ENCODE measurements at places on chromosomes 13 and 19.

DNA sequence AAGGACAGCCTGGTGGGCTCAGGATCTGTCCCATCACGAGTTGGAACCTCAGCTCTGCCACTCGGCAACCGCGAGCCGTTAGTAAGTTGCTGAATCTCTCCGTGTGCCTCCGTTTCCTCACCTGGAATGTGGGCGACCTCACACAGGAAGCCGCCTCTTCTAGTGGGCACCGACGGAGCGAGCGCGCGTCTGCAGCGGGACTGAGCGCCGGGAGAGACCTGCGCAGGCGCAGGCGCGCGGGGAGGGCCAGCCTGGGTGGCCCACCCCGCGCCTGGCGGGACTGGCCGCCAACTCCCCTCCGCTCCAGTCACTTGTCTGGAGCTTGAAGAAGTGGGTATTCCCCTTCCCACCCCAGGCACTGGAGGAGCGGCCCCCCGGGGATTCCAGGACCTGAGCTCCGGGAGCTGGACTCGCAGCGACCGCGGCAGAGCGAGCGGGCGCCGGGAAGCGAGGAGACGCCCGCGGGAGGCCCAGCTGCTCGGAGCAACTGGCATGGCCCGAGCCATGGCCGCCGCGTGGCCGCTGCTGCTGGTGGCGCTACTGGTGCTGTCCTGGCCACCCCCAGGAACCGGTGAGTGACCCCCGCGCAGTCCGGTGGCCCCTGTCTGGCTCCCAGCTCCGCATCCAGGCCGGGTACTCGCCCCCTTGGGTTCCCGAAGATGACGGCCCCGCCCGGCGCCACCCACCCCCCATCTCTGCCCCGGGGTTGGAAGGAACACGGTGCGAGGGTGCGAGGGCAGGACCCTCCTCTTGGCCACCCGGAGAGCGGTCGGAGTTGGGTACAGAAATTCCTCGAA lies at the start of gene PVR:
Gene PVR (plus strand): TSS at position 306 of the 797 bp plus-strand sequence. CDS start 187 bp downstream, at position 493.
- peak; percentile 92 for DNase-seq

DNA sequence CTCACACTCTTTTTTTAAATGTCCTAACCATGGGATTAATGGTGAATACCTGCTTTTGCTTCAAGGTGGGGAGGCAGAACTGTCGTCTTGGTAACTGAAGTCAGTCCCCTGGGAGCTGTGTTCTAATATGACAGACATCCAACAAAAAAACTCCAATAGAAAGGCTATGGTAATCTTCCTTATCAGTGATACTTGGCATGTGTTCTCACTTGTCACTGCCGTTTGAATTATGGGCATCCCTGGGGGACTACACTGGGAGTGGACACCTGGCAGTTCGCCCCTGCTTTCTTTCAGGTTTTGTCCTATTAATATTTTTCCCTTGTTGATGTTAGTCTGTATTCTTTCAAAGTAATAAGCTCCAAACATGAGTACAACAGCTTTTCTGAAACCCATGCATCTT lies 252.6 kb downstream of the SLITRK5 start:
- DNase-seq, result no peak

DNA sequence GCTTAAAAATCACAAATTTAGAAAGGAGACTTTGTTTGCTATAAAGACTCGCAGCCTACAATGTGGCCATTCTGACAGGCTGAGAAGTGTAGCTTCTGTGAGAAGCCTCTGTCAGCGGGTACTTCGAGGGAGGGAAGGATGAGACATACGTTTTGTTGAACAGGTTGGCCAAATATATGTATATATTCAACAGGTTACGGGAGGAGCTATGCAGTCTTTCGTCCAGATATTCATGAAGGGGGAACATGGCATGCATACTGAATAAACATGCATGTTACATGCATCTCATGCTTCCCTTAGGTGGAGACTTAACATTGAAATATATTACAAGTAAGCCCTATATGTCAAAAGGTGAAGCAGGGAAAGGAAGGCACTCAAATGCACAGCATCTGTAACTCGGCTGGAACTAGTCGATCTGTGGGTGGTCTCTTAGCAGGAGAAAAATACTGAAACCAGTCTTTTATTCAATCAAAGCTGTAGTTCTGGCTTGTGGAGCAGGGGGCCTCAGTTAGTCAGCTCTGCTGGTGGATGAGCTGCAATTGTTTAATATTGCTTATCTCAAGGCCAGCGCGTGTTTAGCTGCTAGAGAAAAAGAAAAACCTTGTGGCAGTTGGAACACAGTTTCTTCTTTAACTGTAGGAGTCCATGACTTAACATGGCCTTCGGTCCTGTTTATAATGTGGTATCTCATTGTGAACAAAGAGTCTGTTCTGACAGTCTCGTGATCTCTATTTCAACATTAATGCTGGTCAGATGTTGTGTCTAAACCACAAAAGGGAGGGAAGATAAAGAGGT lies 94.3 kb downstream of the FAM216B start:
- DNase-seq, result no peak

DNA sequence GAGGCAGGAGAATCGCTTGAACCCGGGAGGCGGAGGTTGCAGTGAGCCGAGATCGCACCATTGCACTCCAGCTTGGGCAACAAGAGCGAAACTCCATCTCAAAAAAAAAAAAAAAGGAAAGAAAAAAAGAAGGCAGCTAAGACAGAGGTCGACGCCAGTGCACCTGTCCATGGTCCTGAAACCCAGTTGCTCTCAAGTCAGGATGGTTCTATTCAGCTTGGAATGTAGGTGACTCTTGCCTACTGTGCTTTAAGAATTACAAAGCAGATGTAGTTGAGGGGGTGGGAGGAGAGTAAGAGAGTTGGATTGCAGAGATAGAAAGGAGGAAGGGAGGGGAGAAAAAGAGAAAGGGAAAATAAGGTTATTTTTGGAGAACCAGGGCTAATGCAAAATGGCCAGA lies 18.7 kb downstream of the CACNG7 start:
- peak; percentile 79 for DNase-seq

DNA sequence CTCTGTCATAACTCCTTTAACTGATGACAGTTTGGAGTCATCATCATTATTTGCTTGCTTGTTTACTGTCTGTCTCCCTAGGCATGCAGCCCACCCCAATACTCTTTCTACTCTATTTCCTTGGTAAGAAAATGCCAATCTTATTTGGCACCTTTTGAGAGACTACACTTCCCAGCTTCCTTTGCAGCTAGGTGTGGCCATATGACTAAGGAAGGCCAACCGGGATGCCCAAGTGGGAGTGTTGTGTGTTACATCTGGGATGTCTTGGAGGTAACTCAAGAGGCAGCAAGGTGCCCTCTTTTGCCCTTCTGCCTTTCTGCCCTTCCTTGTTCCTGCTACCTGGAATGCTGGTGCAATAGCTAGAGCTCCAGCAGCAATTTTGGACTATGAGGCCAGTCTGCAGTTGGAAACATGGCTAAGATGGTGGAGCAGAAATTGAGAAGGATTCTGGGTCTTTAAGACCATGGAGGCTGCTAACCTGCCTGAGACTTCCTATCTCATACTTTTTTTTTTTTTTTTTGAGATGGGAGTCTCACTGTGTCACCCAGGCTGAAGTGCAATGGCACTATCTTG lies 27.5 kb downstream of the C19orf81 start:
- no peak for DNase-seq

- no peak for DNase-seq
These were observed 8.6 kb downstream of the LYL1 start for GRCh38 chr19:13094106-13094504.

DNA sequence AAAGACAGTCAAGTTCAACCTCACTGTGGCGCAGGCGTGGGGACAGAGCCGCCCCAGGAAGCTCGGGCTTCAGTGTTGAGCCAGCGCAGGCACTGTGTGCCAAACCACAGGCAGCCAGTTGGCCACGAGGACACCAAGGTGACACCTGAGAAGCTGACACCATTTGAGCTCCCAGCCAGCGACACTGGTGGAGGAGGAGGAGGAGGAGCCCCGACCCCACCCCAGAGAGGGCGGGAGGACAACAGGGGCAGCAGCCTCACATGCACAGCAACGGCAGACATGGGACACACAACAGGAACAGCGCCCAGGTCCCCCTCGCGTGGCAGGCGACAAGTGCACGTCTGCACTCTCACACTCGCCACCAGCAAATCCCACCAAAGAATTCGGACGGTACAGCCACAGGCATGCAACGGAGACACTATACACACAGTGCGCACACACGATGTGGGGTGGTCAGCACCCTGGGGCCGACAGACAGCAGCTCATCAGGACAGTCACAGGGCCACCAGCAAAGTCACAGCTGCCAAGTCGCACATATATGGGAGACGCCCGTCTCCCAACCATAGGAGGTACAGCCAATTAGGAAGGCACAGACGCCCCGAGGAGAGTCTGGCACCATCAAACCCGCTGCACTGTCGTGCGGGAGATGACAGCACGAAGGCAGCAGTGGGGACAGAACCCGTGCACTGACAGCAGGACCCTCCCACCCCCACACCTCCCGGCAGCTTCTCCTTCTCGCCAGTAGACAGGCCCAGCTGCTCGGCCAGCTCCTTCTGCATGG lies 3.4 kb downstream of the EIF3G start:
- DNase-seq, result no peak

DNA sequence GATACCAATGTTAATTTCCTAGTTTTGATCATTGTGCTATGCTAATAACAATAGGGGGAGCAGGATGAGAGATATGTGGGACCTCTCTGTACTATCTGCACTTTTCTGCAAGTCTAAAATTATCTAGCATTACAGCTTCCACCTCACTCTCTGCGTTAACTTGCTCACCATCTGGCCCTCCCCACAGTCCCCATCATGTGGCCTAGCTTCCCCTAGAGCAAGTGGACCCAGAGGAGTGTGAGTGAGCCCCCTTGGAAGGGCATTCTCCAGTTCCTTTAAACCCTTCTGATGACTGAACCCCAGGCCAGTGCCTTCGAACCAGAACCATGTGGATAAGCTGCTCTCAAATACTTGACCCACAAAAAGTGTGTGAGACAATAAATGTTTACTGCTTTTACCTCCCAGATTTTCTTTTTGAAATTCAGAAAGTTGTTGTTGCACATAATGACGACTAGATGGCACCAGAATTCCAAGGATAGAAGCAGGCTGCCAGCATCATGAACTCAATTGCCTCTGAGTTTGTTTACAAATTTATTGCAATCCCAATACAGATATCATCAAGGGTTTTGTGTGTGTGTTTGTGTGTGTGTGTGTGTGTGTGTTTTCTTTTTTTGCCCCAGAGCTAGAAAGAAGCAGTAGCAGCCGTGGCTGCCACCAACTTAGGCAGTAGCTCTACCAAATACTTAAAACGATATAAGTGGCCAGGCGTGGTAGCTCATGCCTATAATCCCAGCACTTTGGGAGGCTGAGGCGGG lies 49.0 kb upstream of the ZNF780A start:
- DNase-seq, result peak; percentile 14

- no peak for DNase-seq
These were observed 47.5 kb upstream of the RNF113B start for GRCh38 chr13:98224557-98224956.

DNA sequence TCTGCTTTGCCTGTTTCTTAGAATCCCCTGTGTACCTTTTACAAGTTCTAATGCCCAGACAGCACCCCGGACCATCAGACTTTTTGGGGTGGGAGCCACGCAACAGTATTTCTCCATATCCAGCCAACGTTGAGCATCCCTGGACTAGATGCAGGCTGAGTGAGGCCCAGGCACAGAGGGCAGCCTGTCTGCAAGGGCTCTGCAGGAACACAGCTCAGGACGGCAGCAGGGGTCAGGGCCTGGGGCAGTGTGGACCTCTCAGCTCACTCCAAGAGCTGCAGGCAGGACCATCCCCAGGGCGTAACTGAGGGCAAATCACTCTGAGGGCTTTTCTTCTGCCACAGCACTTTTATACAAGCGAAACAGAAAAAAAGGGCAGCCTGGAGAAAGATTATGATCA lies 95.8 kb downstream of the DNAJC15 start:
- no peak for DNase-seq

GRCh38 chr19:378706-379105 lies 30.2 kb downstream of the C2CD4C start:
- no peak for DNase-seq
